H1 (cell line): ENCODE measurements at places on chromosomes 2 and 18. TPM values are rescaled to one million over a fixed set of nuclear protein-coding genes. Genes with fewer than 3 reads are reported as not detected.

DNA sequence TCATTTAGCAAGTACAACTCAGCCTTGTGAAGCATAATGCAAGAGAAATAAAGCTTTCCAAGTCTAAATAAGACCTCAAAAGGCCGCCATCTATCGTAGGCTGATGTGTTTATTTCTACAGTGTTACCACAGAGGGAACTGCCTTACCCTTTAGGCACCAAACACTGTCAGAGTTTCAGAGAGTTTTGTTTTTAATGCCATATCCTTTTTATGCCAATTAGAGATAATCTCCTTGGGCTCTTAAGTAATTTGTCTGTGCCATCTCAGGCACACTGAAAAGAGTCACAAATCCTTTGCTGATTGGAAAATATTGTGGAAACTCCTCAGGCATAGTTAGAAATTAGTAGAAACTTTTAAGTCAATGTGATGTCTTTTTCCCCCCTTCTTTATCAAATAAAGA lies 797.1 kb downstream of the SLC4A3 start:
- H3K4me3 ChIP-seq = no peak overlapping the region
- no peak for DNase-seq
- H3K27ac ChIP-seq = no peak overlapping the region
- H3K27me3 ChIP-seq = no peaks in the 10 kb centered on the region
- H3K36me3 ChIP-seq = no peaks in the 10 kb centered on the region

DNA sequence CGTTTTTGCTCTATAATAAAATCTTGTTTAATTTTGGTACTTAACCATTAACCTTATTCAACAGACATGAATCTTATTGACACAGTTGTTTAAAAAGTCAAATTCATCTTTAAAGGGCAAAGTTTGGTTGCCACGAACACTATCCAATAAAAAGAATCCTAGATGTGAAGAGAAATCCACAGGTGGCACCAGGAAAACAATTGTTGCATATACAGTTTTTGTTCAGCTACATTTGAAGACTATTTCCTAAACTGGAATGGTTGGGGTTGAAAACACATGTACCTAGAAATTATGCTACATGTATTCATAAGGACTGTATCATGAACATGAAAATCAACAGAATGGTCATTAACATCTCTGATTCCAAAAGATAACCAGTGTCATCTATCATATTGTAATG lies 71.1 kb upstream of the GULP1 start:
- no peaks in the 10 kb centered on the region for H3K27me3 ChIP-seq
- no peak for DNase-seq
- H3K4me1 ChIP-seq = no peaks in the 10 kb centered on the region
- no peak overlapping the region for H3K4me3 ChIP-seq
- no peaks in the 10 kb centered on the region for H3K36me3 ChIP-seq

- no peaks in the 10 kb centered on the region for H3K4me1 ChIP-seq
- H3K27me3 ChIP-seq = no peaks in the 10 kb centered on the region
- no peak overlapping the region for H3K4me3 ChIP-seq
- no peaks in the 10 kb centered on the region for H3K36me3 ChIP-seq
These were observed 109.9 kb upstream of the PTPRM start for GRCh38 chr18:7457262-7457661.

- no peaks in the 10 kb centered on the region for H3K4me1 ChIP-seq
- no peak overlapping the region for H3K27ac ChIP-seq
- H3K27me3 ChIP-seq = no peaks in the 10 kb centered on the region
- no peak overlapping the region for H3K4me3 ChIP-seq
- DNase-seq = no peak
These were observed 52.7 kb upstream of the CTLA4 start for GRCh38 chr2:203814661-203815540.

GRCh38 chr2:237896507-237896892 lies 37.1 kb downstream of the RAMP1 start:
- H3K27ac ChIP-seq = no peak overlapping the region
- H3K4me3 ChIP-seq = no peak overlapping the region
- DNase-seq = no peak

DNA sequence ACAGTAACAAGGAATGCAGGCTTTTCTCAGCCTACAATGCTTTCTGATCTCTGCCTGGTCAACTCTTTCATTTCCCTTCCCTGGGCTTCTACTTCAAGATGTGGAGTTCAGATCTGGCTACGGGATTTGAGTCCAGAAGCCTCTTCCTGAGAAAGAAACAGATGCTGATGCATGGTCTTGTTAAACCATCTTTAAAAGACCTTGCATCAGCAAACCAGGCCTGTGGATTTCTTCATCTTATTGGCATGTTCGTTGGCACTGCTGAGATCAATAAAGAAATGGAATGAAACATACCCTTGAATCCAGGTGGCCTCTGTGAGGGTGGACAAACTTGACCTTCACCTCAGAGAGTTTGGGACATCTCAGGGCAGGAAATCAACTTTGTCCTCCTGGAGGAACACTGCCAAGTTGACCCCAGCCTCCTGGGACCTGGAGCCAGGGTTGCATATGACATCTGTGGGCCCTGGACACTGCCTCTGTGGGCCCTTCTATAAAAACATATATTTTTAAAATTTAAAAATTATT lies 21.4 kb downstream of the IGFBP2 start:
- H3K4me3 ChIP-seq = no peak overlapping the region
- no peak overlapping the region for H3K27ac ChIP-seq
- DNase-seq = no peak
- no peaks in the 10 kb centered on the region for H3K27me3 ChIP-seq

DNA sequence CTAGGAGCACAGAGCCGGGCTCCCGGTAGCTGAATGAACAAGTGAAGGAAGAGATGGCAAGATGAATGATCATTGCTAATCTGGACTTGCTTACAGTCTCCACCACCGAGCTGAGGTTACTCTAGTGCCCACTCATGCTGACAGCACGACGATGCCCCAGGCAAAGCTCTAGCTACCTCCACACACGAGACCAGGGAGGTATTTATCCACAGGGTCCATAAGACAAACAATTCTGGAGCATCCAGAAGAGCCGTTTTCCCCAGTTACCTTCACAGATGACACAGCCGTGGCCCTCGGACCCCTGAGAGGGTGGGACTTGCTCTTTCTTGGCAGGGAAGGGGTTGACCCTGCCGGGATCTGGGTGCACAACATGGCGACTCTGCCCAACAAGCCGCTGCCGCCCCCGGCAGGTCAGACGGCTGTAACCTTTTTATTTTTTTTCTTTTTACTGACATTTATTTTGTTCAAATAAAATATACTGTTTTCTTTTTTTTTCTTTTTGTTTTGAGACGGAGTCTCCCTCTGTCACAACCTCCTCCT lies 120.3 kb downstream of the PXDN start:
- H3K27ac ChIP-seq = no peak overlapping the region
- DNase-seq = no peak
- H3K36me3 ChIP-seq = no peaks in the 10 kb centered on the region; the same call in 1 of the 2 replicates
- H3K4me3 ChIP-seq = no peak overlapping the region
- H3K4me1 ChIP-seq = peaks cover 7% of the 10 kb centered on the region

GRCh38 chr2:239275044-239275685 lies 125.7 kb downstream of the HDAC4 start:
- no peaks in the 10 kb centered on the region for H3K27me3 ChIP-seq
- H3K4me1 ChIP-seq = 0 out of 2 replicates have a peak, but pooled peaks cover 3% of the 10 kb centered on the region
- H3K27ac ChIP-seq = no peak overlapping the region
- H3K36me3 ChIP-seq = no peaks in the 10 kb centered on the region

GRCh38 chr18:33123862-33124518 lies 316.5 kb downstream of the CCDC178 start:
- no peak overlapping the region for H3K4me3 ChIP-seq
- H3K27ac ChIP-seq = no peak overlapping the region
- no peaks in the 10 kb centered on the region for H3K4me1 ChIP-seq
- H3K36me3 ChIP-seq = no peaks in the 10 kb centered on the region
- no peaks in the 10 kb centered on the region for H3K27me3 ChIP-seq

DNA sequence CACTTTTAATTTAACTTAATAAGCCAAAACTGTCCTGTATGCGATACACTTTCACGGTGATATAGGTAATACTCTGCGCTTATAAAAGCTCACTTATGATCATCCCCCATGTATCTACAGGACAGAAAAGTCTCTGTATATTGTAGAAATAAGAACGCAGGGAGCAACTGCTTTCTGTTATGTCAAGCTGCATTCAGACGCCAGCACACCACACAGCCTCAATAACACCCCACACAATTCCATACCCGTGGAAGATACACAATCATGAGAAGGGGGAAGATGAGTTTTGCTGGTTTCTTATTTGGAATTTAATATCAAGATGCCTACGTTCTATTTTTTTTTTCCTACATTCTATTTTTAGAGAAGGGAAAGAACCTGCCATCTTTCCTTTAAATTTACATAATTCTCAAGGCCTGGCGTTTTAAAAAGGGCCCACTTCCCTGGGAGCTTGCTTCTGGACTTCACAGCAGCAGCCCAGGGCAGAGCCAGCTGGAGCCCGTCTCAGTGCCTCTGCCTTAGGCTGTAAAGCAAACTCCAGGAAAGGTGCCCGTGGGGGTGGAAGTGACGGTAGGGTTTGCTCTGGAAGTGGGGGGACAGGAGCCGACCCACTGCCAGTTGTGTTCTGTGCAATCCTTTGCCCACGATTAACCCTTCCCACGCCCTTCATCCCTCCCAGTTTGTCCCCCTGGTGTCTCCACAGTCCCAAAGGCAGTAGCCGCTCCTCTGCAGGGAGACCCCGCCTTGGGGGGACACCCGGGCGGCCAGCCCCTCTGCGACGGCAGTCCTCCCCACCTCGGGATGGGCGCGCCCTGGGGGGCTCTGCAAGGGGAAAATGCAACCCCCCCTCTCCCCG lies 5.3 kb downstream of the PTGR3 start:
- H3K4me3 ChIP-seq = peak overlapping the region; percentile 52
- H3K27ac ChIP-seq = no peak overlapping the region
- peaks cover 31% of the 10 kb centered on the region for H3K4me1 ChIP-seq
- no peak for DNase-seq
- peaks cover 71% of the 10 kb centered on the region for H3K27me3 ChIP-seq
- no peaks in the 10 kb centered on the region for H3K36me3 ChIP-seq

- peaks cover 4% of the 10 kb centered on the region for H3K4me1 ChIP-seq
- DNase-seq = no peak
- H3K4me3 ChIP-seq = peak overlapping the region; percentile 79
- peak overlapping the region; percentile 82; the same call in 1 of the 2 replicates for H3K27ac ChIP-seq
- H3K36me3 ChIP-seq = peaks cover 25% of the 10 kb centered on the region
These were observed 598 bp upstream of the SNRNP200 start for GRCh38 chr2:96305979-96306308.

DNA sequence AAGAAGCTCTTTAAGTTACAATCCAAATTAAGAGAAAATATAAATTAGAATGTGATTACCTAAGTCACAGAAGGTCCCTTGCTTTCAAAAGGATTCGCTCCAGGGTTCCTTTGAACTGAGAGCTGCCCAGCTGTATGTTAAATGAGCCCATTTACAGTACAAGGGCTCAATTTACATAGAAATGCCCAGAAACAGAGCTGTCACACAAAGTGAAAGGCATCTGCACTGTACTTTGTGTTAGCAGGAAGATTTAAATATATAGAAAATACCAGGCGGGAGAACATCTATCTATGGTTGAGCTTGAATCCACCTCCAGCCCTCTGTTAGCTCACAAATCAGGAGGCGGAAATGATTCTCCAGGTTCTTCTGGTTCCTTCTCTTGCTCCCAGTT lies 272.9 kb downstream of the PAX3 start:
- no peak overlapping the region for H3K27ac ChIP-seq
- H3K27me3 ChIP-seq = peaks cover 7% of the 10 kb centered on the region; the same call in 1 of the 2 replicates
- H3K36me3 ChIP-seq = no peaks in the 10 kb centered on the region

DNA sequence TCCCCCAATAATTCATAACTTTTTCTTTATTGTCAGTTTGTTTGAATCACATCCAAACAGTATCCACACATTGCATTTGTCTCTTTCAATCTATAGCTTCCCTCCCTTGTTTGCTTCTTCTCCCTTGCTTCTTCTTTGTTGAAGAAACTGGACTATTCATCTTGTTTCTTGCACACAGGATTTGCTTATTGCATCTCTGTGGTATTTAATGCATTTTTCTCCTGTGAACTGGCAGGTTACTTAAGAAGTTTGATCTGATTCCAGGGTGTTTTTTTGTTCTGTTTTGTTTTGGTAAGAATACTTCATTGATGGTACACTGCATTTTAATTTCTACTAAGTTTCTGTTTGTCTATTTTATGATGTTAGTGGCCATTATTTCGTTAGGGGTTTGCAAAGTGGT lies 166.8 kb downstream of the CAMKMT start:
- no peaks in the 10 kb centered on the region for H3K27me3 ChIP-seq
- no peaks in the 10 kb centered on the region for H3K36me3 ChIP-seq
- no peak for DNase-seq
- H3K4me3 ChIP-seq = no peak overlapping the region

DNA sequence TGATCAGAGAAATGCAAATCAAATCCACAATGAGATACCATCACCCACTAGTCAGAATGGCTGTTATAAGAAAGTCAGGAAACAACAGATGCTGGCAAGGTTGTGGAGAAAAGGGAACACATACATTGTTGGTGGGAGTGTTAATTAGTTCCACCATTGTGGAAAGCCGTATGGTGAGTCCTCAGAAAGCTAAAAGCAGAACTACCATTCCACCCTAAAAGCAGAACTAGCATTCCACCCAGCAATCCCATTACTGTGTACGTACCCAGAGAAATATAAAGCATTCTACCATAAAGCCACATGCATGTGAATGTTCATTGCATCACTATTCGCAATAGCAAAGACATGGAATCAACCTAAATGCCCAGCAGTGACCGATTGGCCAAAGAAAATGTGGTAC lies 60.7 kb downstream of the ANKRD62 start:
- H3K4me1 ChIP-seq = no peaks in the 10 kb centered on the region
- DNase-seq = no peak
- H3K4me3 ChIP-seq = no peak overlapping the region
- no peaks in the 10 kb centered on the region for H3K27me3 ChIP-seq

- H3K27me3 ChIP-seq = no peaks in the 10 kb centered on the region
- H3K36me3 ChIP-seq = no peaks in the 10 kb centered on the region
- no peak overlapping the region for H3K4me3 ChIP-seq
- H3K4me1 ChIP-seq = peaks cover 6% of the 10 kb centered on the region
- DNase-seq = no peak
These were observed 43.0 kb upstream of the FOSL2 start for GRCh38 chr2:28349546-28350165.

The FOSL2 gene
- 4.5 and 5.5 TPM in 2 replicates for total RNA-seq

The SERPINB5 gene
- 0.23 TPM in 1 of 2 replicates, not detected in the other for total RNA-seq

The NCK2 gene
- 61.7 and 65.7 TPM in 2 replicates for total RNA-seq

The SPATA3 gene
- total RNA-seq = not detected in 2 replicates

The SLC19A3 gene
- total RNA-seq = 5.9 and 9.8 TPM in 2 replicates

The METAP1D gene
- 6.2 and 6.4 TPM in 2 replicates for total RNA-seq

The RBKS gene
- 0.75 and 1.1 TPM in 2 replicates for total RNA-seq

The MAP3K19 gene
- not detected in 2 replicates for total RNA-seq

The TRIM43 gene
- not detected in 2 replicates for total RNA-seq

The ANKRD53 gene
- total RNA-seq = 0.39 and 0.55 TPM in 2 replicates

The CCL20 gene
- total RNA-seq = not detected in 2 replicates

The CARF gene
- 1.9 and 2.6 TPM in 2 replicates for total RNA-seq

The C1QL2 gene
- 0.88 and 1.1 TPM in 2 replicates for total RNA-seq

The FAM237A gene
- total RNA-seq = not detected in 2 replicates

The KIAA2012 gene
- total RNA-seq = not detected in 2 replicates
